ENCODE measurements at places on chromosomes 5 and 9.

GRCh38 chr5:102796498-102796897, 41.4 kb downstream of the PAM start:
- no peak for DNase-seq

GRCh38 chr9:18233776-18234445, 240.0 kb upstream of the ADAMTSL1 start:
- DNase-seq = no peak

- no peak for DNase-seq
Observed at GRCh38 chr5:21688655-21689054, 1164.5 kb downstream of the CDH12 start.

DNA sequence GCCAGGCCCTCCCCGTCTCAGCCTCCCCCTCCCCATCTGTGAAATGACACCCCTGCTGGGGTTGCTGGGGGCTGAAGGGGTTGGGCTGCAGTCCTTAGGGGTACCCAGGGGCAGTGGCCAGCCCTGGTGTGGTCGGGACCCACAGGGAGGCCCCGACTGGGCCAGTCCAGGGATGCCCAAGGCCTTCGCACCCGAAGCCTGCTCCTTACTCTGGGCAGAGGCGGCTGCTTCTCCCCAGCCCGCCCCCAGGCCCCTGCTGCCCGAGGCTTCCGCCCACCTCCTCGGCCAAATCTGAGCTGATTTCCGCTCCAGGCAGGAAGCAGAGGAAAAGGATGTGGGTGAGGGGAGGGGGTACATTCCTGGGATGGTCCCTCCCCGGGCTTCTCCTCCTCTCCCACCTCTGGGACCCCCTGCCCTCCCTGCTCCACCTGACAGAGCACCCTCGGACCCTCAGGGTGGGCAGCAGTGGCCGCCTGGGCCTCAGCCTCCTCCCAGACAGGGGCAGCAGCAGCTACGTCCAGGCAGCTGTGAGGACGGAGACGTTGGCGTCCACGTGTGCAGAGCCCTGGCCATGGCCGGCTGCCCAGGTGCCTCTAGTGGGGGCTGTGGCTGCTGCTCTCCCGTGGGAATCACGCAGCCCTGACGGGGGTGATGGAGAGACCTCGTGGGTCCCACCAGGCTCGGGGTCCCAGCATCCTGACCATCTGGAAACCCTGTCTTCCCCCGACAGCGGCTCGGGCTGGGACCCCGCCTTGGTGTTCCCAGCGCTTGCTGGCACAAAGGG, 4.2 kb upstream of the NRARP start:
- no peak for DNase-seq

- no peak for DNase-seq
Observed at GRCh38 chr9:135805422-135806022, 101.8 kb downstream of the CAMSAP1 start.

DNA sequence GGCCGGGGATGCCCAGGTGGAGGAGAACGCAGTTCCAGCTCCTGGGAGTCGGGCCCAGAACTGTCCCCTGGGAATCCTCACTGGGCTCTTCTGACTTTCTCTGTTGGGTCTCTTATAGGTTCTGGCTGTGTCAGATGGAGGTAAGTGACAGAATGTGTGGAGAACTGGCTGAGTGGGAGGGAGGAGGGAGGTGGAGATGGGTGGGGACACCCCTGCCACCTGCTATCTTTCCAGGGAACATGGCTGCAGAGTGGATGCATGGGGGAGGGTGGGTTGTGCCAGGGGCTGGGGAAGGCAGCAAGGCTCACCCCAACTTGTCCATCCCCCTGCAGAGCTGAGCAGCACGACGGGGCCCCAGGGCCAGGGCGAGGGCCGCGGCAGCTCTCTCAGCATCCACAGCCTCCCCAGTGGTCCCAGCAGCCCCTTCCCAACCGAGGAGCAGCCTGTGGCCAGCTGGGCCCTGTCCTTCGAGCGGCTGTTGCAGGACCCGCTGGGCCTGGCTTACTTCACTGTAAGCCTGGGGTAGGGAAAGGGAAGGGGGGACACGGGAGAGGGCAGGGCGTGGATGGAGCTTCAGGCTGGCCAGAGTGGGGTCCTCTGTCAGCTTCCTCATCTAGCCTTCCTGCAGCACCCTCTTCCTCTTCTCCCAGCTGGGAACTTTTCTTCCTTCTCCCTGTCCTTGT, 8.3 kb downstream of the RGS14 start:
- no peak for DNase-seq

- DNase-seq = no peak
Observed at GRCh38 chr9:81411961-81412360, 277.4 kb downstream of the TLE1 start.

GRCh38 chr9:101073122-101073521, 44.6 kb downstream of the PLPPR1 start:
- no peak for DNase-seq

DNA sequence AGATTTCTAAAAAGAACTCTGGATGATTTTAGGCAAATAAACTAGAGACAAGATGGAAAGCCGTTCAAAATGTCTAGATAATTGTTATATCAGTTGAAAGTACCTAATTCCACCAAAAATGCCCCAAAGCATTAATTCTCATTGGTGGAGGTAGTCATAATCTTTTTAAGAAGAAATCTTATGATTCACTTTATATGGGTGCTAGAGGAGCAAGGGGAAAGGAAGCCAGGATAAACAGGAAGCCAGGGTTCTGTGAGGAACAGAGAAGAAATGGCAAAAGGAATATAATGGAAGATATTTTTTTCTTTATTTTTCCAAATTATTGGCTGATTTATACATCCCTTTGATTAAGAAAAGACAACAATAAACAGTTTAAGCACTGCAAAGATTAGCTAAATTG, 7.8 kb downstream of the YIPF5 start:
- DNase-seq = no peak

DNA sequence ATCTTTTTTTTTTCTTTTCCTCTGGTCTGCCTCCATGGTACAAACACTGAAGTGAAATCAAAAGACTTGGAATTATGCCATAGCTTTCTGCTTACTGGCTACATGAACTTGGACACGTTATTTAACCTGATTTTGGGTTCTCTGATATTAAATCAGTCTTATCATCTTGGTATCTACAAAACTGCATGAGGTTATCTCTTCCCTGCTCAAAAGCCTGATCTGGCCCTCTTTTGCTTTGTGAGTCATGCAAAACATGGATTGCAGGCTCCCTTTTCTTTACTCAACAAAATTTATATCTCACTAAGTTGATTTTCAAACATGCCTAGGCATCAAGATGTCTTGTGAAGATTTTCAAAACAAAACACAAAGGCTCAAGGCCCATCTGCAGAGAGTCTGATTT, 45.9 kb upstream of the FST start:
- DNase-seq = no peak

- DNase-seq = no peak
Observed at GRCh38 chr9:104329245-104329644, 174.8 kb upstream of the OR13F1 start.

- no peak for DNase-seq
Observed at GRCh38 chr9:77111408-77111807, 65.9 kb upstream of the VPS13A start.

GRCh38 chr5:11595045-11595444, 309.2 kb downstream of the CTNND2 start:
- DNase-seq = no peak

DNA sequence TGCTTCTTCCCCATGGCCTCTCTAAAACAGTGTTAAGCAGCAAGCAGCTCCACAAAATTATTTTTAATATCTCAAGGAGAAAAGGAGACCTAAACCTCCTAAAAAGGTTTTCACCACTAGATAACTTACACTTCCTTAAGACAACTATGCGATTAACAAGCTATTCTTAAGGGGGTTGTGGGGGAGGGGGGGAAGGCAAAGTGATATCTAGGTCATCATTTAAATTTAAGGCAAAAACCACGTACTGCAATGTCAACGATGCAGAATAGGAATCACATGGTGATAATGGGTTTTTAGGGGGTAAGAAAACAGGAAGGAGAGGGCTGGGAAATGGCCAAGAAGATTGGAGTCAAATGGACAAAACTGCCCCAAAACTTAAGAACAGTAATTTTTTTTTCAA, 32.6 kb downstream of the CSNK1A1 start:
- DNase-seq = no peak

GRCh38 chr5:107951309-107951708, 280.6 kb upstream of the EFNA5 start:
- DNase-seq = no peak

GRCh38 chr5:44389823-44390143, 563 bp upstream of the FGF10 start:
- no peak for DNase-seq

DNA sequence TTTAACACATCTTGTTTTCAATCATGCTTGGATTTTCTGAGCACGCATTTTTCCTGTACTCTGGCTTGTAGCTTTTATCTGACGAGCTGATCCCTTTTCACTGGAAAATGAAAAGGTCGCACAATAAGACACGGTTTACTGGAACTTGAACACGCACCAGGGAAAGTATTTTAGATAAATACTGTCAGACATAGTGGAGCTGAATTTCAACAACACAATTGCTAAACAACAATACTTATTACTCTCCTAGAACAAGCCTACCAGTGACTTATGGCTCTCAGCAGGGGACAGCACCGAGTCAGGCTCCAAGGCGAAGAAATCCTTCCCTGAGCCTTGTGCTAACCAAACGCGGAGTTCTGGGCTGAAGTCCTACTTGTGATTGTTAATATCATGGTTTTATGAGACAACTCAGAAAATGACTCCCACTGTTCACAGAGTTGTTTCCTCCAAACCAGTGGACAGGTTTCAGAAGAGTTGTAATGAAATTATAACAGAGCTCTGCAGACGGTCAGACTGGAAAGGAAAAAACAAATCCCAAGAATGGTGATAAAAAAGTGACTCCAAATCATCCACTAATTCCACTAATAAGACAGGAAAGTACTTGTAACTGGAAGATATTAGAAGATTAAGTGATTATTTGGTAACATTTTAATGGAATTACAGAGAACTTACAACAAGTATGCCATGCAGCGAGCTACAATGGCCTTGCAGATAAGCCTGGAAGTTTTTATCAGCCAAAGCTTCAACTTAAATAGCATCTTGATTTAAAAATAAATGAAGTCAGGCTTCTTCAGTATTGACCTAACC, 359.6 kb downstream of the EBF1 start:
- no peak for DNase-seq

DNA sequence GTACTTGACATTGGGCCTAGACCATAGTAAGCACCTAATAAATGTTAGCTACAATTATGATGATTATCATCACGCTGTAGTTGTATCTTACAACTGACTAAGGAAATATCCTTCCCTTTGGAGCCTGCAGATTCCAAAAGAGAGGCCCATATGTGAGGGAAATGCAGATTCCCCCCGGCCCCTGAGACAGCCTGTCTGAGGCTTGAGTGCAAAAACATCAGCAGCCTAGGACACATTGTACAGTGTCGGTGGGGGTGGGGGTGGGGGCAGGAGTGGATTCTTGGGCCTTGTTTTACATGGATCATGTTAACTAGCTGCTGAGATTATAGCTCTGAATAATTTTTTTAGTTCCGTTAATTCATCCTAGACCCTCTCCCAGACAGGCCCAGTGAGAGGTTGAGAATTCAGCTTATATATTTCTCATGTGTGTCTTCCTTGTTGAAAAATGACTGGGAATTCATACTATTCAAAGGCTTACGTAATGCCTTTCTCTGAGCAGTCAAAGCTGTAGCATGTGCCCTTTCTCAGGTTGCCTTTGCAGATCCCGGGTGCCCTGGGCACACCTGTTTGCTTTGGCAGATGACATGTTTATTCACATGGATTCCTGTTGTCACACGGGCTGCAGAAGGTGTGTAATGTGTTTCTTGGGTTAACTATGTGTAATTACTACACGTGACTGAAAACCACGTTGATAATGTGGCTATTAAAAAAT, 262.8 kb downstream of the NR3C1 start:
- no peak for DNase-seq

DNA sequence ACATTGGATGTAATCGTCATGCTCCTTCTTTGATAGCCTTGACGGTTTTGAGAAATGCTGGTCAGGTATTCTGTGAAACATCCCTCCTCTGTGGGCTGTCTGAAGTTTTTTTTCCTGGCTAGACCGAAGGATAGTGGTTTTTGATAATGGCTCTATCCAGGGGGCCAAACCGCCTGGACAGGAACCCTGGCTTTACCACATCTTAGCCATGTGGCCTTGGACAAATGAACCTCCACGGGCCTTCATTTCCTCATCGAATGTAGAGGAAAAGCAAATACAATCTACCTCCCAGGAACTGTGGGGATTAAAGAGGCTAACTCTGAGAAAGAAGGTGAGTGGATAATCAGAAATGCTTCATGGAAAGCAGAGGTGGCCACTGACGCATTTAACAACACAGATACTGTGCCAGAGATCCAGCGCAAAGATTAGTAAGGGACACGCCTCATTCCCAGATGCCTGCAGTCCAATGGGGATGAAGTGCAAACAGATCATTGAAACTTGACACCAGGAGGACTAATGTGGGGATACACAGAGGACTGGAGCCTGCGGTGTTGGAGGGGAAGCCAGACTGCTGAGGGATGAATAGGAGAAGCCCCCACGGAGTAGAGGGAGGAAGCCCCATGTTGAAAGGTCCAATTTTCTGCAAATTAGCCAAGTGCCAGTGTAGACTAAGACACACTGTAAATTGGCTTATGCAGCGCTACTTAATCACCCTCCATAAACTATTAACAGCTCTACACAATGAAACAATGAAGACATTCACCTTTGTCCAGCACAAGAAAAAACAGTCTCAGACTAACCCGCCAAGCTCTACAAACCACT, 41.6 kb downstream of the MYO10 start:
- no peak for DNase-seq

- no peak for DNase-seq
Observed at GRCh38 chr5:149697001-149697400, 33.1 kb upstream of the PPARGC1B start.

GRCh38 chr9:137750566-137750965, 127.0 kb upstream of the CACNA1B start:
- DNase-seq = no peak

- DNase-seq = peak; percentile 24
Observed at GRCh38 chr5:115180165-115180709, 10.5 kb upstream of the TRIM36 start.

- DNase-seq = no peak
Observed at GRCh38 chr5:72156946-72157624, 49.8 kb downstream of the MAP1B start.

GRCh38 chr5:32805971-32806638, 95.0 kb downstream of the NPR3 start:
- DNase-seq = no peak

- DNase-seq = peak; percentile 63
Observed at GRCh38 chr5:151214614-151215545, 9.0 kb downstream of the CCDC69 start.

- no peak for DNase-seq
Observed at GRCh38 chr5:75667586-75667985, 49.7 kb downstream of the POC5 start.

GRCh38 chr9:130029223-130029973, 13.6 kb downstream of the FNBP1 start:
- DNase-seq = peak; percentile 87

GRCh38 chr5:74363603-74364205, 276.8 kb downstream of the ENC1 start:
- no peak for DNase-seq

DNA sequence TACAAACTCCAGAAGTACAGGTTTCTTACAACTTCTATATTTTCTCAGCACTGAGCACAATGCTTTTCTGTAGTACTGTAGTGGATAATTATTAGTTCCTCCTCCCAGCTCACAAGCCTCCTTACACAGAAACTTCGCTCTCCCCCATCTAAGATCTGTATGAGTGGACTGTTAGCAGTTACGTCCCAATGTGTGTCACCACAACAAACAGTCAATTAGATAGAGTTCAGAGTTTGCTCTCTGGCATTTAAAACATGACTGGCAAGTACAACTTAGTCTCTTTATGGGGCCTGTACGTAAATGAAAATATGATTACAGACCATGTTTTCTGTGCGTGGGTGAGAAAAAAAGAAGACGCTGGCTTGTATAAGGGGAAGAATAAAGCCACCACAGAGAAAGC, 631.4 kb upstream of the DMAC1 start:
- DNase-seq = peak; percentile 68

Data from activated CD4-positive, alpha-beta T cell treated with anti-CD3 and anti-CD28 coated beads, Interleukin-10, Interleukin-2, amounts not matched to agents 100 ng/mL and 50 ng/mL, durations not matched to agents 16 hours and 8 hours (primary cell).